ENCODE measurements at places on chromosomes 7 and 10.

- DNase-seq, result no peak
Observed at GRCh38 chr10:104922810-104923209, 281.7 kb downstream of the SORCS3 start.

DNA sequence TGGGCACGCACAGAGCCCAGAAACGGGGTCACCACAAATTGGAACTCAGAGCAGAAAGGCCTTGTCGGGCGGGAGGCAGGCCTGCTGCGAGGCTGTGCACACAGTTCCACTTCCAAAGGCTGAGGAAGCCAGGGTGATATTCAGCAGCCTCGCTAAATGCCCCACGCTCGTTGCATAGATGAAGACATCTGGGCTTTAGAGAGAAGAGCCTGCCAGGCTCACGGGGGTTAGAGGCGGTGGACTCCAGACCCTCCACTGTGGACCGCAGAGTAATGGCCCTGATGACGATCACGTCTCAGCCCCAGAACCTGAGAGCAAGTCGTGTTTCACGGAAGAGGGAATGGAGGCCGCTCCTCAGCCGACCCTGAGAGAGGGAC lies 104.2 kb downstream of the DNAJB6 start:
- no peak for DNase-seq

- DNase-seq, result no peak
Observed at GRCh38 chr10:56012101-56012500, 349.0 kb downstream of the ZWINT start.

- DNase-seq, result no peak
Observed at GRCh38 chr10:80108576-80109239, 23.8 kb upstream of the PLAC9 start.

DNA sequence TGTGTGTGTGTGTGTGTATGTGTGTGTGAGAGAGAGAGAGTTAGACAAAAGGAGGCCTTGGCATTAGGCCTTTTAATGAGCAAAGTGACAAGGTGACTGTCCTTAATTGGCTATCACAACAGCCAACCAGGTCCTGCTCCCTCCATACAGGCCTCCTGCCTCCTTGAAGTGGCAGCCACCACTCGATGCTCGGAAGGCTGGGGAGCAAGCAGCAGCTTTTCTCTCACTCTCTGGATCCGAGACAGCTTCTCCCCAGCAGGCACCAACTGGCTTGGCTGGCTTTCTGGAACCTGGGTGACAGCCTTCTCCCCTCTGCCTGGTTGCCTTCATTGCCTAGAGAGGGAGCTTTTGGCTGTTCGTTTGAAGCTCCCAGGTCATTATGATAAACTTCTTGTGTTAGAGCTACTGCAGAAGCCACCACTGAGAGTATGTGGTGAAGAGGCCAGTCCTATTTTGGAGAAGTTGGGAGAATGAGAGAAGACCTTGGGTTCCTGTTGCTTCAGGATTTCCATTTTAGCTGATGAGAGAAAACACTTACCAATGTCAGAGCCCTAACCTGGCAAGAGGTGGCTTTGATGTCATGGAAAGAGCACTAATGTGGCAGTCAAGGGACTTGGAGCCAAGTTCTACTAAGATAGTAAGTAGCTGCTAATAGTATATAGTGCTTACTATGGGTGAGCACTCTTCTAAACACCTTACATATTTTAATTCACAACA lies 37.6 kb downstream of the RPS24 start:
- no peak for DNase-seq

DNA sequence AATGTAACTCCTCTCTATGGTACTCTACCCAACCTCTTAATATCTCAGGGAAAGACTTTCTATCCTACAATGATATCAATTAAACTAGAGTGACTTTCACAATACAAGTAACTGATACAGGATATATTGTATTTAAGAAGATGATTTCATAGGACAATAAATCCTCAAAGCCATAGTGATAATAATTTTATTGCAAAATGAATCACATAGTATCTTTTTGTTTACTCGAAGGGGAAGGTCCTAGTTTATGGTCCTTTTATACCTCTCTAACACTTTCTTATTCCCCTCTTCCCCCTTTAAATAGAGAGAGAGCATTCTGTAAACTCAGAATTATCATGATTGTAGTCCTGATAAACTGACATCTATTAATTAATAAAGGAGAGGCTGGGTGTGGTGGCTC lies 56.4 kb downstream of the TMEM106B start:
- no peak for DNase-seq

GRCh38 chr7:129889133-129889844 lies 63.5 kb downstream of the UBE2H start:
- no peak for DNase-seq

GRCh38 chr7:140033779-140034363 lies 28.9 kb downstream of the PARP12 start:
- DNase-seq, result no peak

DNA sequence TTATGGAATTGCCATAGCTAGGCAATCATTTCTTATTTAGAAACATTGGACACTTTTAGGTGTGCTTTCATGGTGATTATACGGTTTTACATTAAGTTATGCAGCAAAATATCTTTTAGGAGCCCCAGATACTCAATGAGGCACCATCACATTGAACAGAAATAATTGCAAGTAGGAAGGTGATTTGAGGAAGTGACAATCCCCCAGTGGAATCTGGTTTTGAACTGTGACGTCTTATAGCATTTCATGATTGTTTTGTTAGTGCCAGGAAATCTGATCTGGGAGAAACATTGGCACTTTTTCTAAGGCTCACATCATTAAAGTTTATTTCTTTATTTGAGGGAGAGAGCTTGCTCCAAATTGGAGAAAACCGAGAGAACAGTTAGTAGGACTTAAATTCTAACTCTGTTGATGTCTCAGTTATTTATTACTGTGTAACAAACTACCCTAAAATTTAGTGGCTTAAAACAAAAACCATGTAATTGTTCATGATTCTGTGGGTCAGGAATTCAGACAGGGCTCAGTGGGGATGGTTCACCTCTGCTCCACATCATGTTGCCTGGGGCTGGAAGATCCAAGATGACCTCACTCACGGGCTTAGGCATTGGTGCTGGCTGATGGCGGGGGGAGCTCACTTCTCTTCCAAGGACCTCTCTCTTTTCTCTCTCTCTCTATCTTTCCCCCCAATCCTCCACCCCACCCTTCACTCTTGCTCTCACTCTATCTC lies 78.2 kb upstream of the STEAP1B start:
- DNase-seq, result no peak

- no peak for DNase-seq
Observed at GRCh38 chr7:31893365-31893764, 176.8 kb downstream of the PDE1C start.

GRCh38 chr7:27688646-27689045 lies 26.0 kb upstream of the HIBADH start:
- no peak for DNase-seq

DNA sequence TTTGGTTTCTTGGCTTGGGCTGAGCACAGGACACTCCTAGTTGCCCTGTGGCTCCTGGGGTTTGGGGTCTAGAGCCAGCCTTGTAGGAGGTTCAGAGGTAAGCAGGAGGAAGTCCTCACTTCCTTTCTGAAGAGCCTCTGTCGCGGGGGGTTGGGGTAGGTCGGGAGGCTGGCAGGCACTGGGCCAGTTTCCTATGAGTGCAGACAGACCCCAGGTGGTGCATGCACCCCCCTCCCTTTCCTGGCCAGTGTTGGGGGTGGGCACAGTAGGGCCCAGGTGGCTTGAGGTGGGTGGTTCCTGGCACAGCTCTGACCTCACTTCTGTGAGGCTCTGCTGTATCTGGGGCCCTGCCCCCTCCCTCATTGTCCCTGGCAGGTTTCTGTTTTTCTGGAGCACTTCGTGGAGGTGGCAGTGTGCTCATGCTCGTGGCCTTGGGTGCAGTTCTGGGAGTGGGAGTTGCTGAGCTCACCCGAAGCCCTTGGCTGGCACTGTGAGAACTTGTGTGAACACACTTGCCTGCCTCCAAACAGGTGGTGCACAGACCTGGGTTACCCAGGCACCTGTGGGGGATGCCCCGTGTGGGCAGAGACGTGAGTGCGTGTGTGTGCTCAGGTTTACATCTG lies 1.8 kb downstream of the PALD1 start:
- DNase-seq, result no peak

DNA sequence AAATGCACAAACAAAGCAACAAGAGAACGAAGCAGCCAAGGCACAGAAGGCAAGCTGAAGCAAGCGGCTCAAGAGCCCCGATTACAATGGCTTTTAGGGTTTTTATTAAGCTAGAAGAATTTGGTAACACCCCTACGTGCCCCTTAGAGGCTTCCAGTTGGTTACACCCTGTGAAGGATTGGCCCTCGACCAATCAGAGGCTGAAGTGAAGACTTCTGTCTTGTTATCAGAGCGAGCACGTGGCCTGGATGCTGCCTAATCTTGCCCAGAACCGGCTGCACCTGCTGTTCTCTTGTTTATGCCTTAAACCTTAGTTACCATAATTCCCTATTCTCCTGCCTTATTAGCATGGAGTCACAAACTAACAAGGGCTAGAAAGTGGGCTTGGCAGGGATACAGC lies 21.4 kb downstream of the KCNK18 start:
- DNase-seq, result no peak

DNA sequence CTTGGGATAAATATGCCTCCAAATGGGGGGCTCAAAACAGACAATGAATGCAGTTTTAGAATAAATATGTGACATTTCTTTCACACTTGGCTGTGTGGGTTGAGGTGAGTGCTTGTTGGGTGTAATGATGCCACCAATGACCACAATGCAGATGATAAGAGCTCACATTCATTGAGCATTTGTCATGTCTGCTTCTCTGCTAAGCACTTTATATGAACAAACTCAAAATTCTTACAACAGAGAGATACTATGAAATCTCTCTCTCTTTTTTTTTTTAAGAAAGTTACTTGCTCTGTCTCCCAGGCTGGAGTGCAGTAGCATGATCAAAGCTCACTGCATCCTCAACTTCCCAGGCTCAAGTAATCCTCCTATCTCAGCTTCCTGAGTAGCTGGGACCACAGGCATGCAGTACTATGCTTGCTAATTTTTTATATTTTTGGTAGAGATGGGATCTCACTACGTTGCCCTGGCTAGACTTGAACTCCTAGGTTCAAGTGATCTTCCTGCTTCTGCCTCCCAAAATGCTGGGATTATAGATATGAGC lies 185.4 kb downstream of the JCAD start:
- DNase-seq, result no peak

GRCh38 chr7:38975944-38976392 lies 1.7 kb upstream of the POU6F2 start:
- no peak for DNase-seq

- peak; percentile 49 for DNase-seq
Observed at GRCh38 chr7:93147363-93147762, 822 bp downstream of the SAMD9L start.

- no peak for DNase-seq
Observed at GRCh38 chr10:9294132-9294663, 1239.7 kb downstream of the GATA3 start.

DNA sequence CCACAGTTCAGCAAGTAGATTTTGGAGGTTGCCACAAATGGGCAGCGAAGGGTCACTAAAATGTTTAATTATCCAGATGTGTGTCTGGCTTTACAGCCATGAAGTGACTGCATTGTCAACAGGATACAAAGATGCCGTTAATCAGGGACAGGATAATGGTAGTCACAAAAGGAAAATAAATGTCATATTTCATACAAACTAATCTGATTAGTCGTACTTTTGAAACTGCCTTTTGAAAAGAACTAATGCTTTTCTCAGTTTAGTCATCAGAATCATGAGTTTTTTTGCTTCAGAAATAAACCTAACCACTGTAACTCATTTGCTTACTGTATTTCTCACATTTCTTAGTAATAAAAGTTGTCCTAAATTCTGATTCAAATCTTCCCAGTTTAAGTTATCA lies 22.2 kb upstream of the WNT16 start:
- no peak for DNase-seq

DNA sequence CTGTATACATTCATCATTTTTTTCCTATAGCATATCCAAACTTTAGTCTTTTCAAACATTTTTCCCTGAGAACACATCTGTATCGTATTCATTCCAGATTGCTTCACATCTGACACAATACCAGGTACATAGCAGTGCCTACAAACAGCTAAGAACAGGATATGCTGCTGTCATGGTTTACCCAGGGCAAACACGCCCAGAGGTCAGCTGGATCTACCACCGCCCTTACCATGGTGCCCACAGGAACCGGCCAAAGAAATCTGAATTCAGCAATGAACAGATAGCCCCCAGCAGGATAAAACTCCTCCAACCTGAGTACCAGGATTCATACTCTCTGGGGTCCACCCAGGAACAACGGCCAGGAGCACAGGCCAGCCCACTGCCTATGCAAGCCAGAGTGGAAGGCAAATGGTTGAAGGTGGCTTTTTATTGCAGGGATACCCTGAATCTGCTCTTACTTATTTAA lies 43.0 kb downstream of the TNS3 start:
- DNase-seq, result no peak
